ENCODE measurements at places on chromosomes 12 and 14. TPM values are rescaled to one million over a fixed set of nuclear protein-coding genes. Genes with fewer than 3 reads are reported as not detected.
A peak's percentile ranks its signal among the peaks of the same experiment; 100 is the strongest.

- no peak for DNase-seq
These were observed 167.4 kb downstream of the C12orf50 start for GRCh38 chr12:87861791-87862190.

- peak; percentile 5 for DNase-seq
These were observed 503.7 kb downstream of the GALC start for GRCh38 chr14:87489196-87489819.

DNA sequence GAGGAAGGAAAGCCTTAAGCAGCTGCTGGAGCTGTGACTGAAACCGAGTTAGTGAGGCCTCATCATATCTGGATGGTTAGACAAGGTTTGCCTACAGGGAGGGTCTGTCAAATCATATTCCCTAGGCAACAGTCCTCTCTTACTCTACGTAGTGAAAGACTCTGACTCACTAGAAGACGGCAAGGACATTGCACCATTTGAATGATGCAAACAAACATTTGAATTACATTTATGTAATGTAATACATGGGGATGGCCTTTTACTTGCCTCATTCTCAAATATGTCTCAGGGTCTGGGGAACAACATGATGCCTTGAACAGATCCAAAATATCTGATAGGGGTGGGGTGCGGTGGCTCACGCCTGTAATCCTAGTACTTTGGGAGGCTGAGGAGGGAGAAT lies 29.8 kb upstream of the STRAP start:
- no peak for DNase-seq

- peak; percentile 71 for DNase-seq
These were observed 10.5 kb downstream of the C12orf75 start for GRCh38 chr12:105341010-105341409.

DNA sequence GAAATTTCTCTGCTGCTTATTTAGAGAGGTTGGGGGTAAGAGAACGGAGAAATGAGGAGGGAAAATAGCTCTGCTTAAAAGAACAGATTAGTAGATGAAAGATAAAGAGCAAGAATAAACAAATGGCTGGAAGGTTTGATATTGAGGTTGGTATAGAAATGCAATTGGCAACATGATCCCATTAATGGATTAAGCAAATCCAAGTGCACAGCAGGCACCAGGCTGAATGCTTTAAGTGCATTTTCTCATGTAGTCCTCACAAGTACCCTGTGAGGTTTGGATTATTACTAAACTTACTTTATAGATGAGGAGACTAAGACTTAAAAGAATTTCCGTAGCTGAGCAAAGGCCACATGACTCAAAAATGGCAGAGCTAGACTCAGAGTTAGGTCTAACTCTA lies 76.9 kb upstream of the ATF1 start:
- DNase-seq = no peak

DNA sequence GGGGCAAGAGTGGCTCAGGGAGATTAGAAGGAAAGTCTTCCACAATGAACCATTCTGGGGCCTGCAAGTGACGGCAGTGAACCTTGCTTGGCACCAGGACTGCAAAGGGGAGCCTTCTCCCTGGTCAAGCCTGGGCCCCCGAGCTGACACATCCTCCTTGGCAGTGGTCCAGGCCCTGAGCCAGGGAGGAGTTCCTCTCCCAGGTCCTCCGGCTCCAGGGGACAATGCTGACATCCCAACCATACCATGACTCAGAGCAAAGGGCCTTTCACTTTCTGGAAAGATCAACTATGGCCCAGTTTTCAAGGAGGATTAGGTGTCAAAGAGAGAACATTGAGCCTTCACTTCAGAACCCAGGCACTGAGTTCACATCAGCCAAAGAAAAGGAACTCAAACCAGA lies 756.5 kb upstream of the TBX3 start:
- DNase-seq = peak; percentile 80

GRCh38 chr12:5071496-5071895 lies 27.8 kb downstream of the KCNA5 start:
- DNase-seq = no peak

GRCh38 chr12:45336762-45337596 lies 121.1 kb downstream of the ANO6 start:
- DNase-seq = peak; percentile 57

- DNase-seq = no peak
These were observed 353.5 kb downstream of the TMEM132D start for GRCh38 chr12:129550353-129550752.

GRCh38 chr14:81324011-81324410 lies 76.1 kb downstream of the STON2 start:
- peak; percentile 84 for DNase-seq

- no peak for DNase-seq
These were observed 17.3 kb downstream of the TNFAIP2 start for GRCh38 chr14:103140316-103141109.

- no peak for DNase-seq
These were observed 122.6 kb downstream of the RAD51B start for GRCh38 chr14:67942080-67942710.

DNA sequence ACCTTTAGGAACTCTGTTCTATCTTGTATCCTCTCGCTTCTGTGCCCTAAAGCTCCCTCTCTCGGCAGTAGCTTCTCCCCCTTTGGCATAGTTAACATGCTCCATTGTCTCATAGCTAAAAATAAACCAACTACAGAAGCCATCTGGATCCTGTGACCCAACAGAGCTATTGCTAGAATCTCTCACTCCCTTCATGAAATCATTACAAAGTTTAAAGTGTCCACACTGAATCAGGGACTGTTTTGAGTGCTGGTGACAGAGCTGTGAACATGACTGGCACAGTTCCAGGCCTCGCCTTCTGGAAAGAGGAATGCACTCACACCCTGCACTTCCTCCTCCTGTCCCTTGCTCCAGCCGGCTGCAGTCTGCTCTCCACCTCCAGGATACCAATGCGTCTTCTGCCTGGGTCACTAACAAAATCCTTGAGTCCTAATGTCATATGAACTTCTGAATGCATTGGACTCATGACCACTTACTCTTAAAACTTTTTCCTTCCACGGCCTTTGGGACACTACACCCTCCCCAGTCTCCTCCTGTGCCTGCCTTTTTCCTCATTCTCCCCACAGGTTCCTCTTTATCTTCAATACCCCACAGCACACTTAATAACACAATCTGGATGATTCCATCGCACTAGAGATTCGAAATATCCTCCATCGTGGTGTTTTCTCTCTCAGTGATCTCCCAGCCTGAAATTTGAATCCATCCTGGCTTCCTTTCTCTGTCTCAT lies 13.2 kb downstream of the PLBD1 start:
- DNase-seq = peak; percentile 59

DNA sequence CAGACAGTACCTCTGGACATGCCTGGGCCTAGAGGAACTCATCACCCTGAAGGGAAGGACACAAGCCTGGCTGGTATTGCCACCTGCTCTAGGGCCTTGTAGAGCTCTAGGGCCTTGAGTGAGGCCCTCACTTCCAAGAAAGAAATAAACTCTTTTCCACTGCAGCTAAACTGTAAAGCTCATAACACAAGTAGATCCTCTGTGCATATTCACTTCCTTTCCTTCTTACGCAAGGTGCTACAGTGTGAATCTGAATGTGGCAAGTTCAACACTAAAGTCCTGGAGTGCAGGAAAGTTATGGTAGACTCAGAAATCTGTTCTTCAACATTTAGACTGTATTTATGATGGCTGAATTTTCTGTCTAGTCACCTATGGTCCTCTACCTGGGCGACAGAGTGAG lies 14.5 kb downstream of the RNASE3 start:
- no peak for DNase-seq

GRCh38 chr14:51881636-51882035 lies 21.2 kb downstream of the GNG2 start:
- DNase-seq = no peak

GRCh38 chr14:38404100-38404541 lies 148.2 kb upstream of the CLEC14A start:
- peak; percentile 57 for DNase-seq

GRCh38 chr14:68775614-68776126 lies 17.2 kb downstream of the ZFP36L1 start:
- no peak for DNase-seq

- peak; percentile 91 for DNase-seq
These were observed at the start of gene CDKN1B for GRCh38 chr12:12716793-12717585. CDKN1B (plus strand) TSS chr12:12717368; CDS start chr12:12717840, 472 bp downstream.

DNA sequence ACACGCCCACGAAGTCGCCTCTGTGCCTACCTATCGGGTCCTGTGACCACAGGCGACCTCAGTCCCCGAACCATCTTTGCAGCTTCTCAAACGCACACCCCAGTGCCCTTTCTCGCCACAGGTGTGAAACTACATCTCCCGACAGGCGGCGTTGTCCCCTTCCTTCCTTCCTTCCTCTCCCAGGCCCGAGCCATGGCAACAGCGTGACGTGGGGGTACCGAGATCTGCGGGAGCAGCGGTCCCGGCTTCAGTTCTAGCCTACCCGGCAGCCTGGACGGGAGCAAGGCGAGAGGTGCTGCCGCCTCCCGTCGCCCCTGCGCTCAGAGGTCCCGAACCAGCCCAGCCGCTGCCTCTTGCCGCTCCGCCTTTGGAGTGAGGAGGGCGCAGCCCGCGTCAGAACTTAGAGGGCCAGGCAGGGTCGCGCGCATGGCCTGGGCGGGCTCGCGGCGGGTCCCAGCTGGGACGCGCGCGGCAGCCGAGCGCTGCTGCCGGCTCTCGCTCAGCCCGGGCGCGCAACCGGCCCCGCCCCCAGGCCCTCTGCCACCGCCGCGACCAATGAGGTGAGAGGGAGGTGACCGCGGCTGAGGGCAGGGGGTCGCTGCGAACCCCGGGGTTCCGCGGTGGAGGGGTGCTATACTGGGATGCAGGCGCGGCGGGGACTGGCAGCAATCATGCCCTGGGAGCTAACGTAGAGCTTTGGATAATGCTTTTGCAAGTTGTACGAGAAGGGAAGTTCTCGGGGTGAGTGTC lies at the start of gene COQ10A:
COQ10A (plus strand) TSS at position 250 of the 750 bp plus-strand sequence; CDS start at position 427, 177 bp downstream.
- DNase-seq = peak; percentile 88

GRCh38 chr12:1360441-1361210 lies 233.8 kb downstream of the FBXL14 start:
- DNase-seq = no peak

DNA sequence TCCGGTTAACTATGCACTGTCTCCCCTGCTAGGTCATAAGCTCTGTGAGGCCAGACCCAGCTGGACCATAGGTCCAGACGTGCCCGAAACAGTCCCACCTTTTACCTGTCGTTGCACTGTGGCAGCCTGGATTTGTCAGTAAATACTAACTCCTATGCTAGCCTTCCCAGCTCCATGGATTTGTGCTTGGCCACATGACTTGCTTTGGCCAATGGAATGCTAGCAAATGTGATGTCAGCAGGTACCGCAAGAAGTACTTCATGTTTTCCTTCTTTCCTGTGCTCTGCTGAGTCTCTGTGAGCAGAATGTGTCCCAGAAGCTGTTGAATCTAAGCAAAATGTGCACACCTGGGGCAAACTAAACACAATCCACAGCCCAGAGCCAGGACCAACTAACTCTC lies 157.2 kb downstream of the ANO2 start:
- no peak for DNase-seq

DNA sequence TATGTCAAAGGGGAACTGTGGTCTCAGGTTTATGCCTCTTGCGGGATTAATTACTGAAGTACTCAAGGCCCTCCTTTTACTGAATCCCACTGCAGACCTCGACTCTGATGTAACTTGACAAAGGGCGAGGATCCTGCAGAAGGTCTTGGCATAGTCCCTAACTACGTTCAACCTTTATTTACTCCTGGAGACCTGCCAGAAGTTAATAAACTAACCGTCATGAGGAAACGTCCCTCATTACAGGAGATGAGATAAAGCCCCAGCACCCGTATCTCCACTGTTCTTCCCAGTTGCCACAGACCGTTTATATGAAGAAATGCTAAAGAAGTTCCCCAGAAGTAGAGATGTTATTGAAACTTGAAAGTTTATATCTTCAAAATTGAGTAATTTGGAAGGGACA lies 190.9 kb downstream of the ETV6 start:
- DNase-seq = no peak

- DNase-seq = no peak
These were observed 49.2 kb upstream of the CHPT1 start for GRCh38 chr12:101648195-101648594.

GRCh38 chr12:107487011-107487680 lies 198.5 kb upstream of the PWP1 start:
- no peak for DNase-seq

DNA sequence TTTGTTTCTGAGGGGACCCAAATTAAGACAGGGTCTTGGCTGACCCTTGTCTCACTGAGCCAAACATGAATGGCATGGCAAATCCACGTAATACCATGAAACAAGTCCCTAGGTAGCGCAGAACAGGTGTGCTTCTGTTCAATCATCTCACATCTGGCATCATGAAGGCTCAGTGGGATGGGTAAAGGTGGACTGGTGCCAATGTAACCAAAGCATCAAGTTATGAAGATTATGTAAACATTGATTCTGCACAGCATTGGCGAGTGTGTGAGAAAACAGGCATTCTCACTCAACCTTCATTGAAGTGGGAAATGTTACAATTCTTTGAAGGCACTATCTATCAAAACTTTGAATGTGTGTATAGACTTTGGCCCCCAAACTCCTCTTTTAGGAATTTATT lies 41.9 kb downstream of the PTGER2 start:
- peak; percentile 90 for DNase-seq

DNA sequence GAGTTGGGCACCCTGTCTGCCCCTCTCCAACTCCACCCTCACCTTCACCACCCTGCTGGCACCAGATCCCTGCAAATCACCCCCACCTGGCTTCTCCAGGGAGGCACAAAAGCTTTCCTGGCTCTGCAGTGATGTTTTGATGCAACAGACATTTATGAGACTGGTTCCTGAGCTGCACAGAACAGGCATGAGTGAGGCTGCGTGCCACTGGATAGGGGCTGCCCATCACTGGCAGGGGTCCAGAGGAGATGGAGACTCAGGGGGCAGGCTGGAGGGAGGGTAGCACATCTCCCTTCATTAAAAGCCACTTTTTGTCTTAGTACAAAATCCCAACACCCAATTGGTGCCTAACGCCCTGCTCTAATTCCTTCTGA lies 17.3 kb upstream of the ZDHHC22 start:
- no peak for DNase-seq

DNA sequence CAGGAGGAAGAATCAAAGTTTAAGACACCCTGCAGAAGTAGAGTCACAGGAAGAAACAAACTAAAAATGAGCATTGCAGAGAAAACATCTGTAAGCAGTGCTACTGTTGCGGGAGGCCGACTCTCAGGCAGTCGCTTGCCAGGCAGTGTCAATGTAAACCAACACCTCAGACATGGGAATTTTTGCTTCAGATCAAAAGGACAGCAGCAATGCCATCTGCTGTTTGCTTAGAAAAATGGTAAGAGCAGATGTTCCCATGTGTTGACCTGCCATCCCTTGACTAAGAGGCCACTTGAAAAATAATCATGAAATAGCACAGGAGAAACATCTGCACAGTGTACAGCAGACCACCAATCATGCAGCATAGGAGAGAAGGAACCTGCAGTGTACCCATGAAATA lies 196.6 kb downstream of the SLC25A21 start:
- DNase-seq = peak; percentile 56

GRCh38 chr14:65704850-65705249 lies 292.3 kb downstream of the FUT8 start:
- no peak for DNase-seq

- no peak for DNase-seq
These were observed 518 bp upstream of the OSBPL8 start for GRCh38 chr12:76560086-76560491.

Gene VDR
- 19.6 TPM for total RNA-seq

Gene PLEKHD1
- 0.15 TPM for total RNA-seq

Gene RIPK3
- total RNA-seq = not detected

Gene FOXM1
- 88.6 TPM for total RNA-seq

Gene SMCO3
- total RNA-seq = not detected

Gene LRCOL1
- total RNA-seq = not detected

Gene TSPAN8
- 1.3 TPM for total RNA-seq

Gene BICDL1
- total RNA-seq = 5.8 TPM

Gene ARHGAP9
- not detected for total RNA-seq

Gene ANKRD52
- 19.1 TPM for total RNA-seq

All from PC-3 (cell line).